ENCODE measurements at places on chromosomes 3 and 15.
A peak's percentile ranks its signal among the peaks of the same experiment; 100 is the strongest.

GRCh38 chr3:98980915-98981596, 79.6 kb upstream of the DCBLD2 start:
- peak; percentile 49 for DNase-seq

DNA sequence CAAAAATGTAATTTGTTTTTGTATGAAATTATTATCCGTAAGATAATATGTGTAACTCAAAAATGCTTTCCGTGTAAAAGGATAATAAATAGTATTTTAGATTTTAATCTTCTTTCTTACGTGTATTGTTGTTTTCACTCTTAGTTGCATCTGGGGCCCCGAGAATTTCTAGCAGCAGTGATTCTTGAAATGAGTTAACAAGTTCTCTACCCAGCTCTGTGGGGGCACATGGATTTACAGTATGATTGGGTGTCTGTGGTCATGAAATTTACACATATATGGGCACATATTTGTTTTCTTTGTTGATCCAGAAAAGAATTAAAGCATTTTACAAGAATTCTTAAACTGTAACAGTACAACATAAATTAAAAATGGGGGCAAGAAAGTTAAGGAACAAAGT, 145.9 kb upstream of the LRRFIP2 start:
- no peak for DNase-seq

DNA sequence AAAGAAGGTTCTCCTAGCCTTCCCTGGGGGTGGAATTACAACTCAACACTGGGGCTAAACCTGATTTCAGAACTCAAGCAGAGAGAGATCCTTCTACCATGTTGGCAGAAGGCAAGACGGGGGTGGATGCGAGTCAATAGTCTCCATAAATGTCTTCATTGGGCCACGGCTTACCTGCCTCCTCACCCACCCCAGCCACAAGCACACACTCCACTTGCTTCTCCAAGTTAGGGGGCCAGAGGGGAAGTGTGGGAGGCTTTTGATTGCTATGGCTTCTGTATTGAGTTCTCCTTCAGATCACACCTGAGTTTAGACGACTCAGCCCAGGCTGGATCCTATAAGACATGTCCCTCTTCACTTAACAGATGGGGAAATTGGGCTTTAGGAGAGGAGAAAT, 178.9 kb downstream of the UACA start:
- DNase-seq, result no peak

DNA sequence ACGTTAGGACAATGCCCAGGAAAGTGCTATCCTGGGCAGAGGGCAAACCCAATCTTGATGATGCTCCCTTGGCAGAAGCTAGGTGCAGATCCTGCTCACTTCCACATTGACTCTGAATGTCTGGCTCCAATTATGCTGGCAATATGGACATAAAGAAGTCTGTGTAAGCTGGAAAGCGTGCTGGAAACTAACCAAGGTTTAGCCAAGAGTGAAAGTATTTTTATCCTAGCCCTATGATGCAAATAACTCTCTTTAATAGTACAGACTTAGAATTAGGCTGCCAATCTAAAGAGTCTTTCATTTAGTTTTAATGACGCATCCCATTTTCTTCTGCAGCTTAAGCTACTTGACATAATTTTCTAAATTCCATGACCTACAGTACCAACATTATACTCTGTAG, 571.8 kb downstream of the TUSC7 start:
- DNase-seq, result no peak

DNA sequence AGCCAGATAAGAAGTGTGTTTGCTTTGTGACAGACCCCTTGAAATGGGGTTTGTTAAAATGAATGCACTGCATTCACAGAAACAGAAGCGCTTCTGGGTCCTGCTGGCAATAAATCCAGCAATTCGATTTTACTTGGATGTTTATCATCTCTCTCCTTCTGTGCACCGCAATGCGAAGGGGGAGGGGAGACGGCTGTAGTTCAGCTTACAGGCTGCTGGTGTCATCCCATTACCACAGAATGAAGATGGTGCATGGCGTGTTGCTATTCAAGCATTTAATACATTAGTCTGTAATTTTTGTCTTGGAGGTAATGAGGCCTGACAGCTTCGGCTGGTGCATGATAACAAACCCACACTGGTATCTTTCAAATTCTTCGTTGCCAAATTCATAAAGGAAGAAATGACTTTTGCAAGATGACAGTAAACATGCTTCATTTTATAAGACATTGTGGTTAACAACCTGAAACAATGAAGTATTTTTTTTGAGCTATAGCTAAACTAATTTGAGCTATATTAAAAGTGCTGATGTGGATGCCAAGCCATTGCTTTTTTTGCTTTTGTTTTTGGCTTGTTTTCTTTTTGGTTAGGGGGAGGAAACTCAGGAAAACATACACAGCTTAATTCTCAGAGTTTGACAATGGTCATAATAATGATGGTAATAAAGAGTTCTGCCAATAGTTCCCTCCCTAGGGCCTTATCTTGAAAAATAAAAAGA, 418.3 kb downstream of the OTOL1 start:
- peak; percentile 93 for DNase-seq

DNA sequence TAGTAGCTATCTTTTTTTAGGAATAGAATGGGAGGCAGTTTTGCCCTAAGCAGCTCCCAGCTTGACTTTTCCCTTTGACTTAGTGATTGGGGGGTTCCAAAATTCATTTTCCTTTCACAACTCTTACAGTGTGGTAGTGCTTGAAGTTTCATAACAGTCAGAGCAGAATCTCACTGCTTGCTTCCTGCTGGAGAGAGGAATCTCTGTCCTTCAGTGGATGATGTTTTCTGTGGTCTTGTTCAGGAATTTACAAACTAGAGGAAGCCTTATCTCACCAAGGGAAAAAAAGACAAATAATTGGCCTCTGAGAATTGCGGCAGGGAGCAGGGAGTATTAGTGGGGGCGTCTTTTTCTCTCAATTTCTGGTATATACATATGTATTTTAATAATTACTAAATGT, 326.6 kb upstream of the C2CD4B start:
- DNase-seq, result no peak

DNA sequence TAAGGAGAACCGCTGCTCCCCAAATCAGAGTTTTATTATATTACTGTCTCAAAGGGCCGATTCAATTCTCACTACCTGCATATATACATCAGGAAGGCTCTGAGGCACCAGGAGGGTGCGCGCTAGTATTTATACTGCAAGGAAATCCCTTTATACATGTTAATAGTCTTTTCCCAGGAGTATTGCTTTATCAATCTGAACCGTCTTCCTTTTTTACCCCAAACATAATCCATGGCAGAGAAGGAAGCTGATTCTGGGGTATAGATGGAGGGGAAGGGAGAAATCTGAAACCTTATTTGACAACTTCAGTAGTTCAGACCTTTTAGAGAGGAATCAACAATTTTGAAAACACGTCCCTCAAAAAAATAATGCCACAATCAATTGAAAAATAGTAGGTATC, at the start of gene POU1F1:
Gene POU1F1 (minus strand): TSS at position 101 of the 400 bp plus-strand sequence. CDS start 122 bp downstream, outside the sequence.
- no peak for DNase-seq

- no peak for DNase-seq
These were observed 1.2 kb downstream of the CPLX3 start for GRCh38 chr15:74827614-74828013.

DNA sequence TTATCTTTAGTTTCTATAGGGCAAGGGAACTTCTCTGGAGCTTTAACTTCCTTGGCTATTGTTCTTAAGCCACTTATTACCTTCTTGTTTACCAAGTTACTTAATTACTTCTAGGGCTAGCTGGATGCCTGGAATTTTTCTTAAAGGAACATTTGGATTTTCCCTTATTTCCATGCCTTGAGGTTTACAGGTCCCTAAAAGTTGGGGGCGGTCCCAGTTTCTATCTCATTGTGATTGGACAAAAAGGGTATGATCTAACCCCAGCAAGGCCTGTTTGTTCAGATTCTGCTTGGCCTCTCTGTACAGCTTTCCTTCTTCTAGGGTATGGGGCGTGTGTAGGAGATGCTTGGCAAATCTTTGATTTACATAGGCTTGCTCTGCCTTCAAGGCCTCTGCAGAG, 17.4 kb downstream of the PDHB start:
- DNase-seq, result no peak

GRCh38 chr15:99735868-99736267, 2.6 kb upstream of the LYSMD4 start:
- DNase-seq, result no peak

DNA sequence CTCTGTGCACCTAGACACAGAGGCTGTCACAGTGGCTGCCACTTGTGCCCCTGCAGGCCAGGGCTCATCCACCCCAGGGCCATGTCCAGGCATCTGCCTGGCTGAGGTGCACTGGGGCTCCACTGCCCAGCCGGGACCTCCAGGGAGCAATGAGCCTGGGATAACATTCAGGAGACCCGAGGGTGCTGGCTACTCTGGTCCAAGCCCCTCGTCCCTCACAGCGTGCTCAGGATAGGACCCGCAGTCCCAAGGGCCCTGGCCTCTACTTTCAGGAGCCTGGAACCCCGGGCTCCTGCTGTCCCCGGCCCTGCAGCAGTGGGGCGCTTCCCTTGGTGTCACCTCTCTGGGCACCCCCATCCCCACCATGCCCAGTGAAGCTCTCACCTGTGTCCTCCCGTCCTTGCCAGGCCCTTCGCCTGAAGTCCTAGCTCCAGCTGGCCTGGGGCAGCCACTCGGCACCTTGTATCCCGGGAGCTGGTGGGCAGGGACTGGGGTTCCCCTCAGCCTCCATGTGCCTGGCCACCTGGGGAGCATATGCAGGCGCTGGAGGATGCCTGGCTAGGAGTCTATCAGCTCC, 157.8 kb downstream of the NSMCE3 start:
- no peak for DNase-seq

- peak; percentile 88 for DNase-seq
These were observed 194.6 kb downstream of the FAM43A start for GRCh38 chr3:194879991-194880939.

GRCh38 chr3:136994772-136995516, 37.2 kb downstream of the IL20RB start:
- DNase-seq, result peak; percentile 24

DNA sequence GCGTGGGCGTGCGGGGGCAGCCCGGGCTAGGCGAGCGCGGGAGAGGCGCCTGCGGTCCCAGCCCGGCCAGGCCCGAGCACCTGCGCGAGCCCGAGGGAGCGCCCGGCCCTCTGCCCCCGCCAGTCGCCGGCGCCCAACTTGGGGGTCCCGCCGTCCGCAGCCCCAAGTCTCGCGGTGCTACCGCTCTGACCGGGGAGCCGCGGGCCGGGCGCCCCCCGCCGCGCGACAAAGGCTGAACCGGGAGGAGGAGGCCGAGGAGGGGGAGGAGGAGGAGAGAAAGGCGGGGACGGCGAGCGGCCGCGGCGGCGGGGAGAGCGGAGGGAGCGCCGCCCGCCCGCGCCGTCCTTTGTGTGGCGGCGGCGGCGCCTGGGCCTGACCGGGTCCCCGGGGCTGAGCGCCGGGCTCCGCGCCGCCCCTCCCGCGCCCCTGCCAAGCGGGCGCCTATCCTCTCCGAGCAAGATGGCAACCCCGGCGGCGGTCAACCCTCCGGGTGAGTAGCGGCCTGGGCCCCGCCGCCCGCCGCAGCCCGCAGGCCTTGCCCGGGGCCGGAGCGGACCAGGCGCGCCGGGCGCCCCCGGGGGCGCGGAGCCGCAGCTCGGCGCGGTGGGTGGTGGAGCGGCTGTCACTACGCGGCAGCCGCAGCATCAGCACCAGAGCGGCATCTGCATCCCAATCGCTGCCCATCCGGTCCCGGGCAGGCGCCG, at the start of gene ARNT2:
Gene ARNT2 (plus strand): TSS at position 326 of the 704 bp plus-strand sequence. CDS start 134 bp downstream, at position 460.
- DNase-seq, result peak; percentile 83

- no peak for DNase-seq
These were observed 32.2 kb upstream of the FBLN2 start for GRCh38 chr3:13516760-13517135.

GRCh38 chr15:93932164-93932776, 299.1 kb upstream of the MCTP2 start:
- DNase-seq, result no peak

DNA sequence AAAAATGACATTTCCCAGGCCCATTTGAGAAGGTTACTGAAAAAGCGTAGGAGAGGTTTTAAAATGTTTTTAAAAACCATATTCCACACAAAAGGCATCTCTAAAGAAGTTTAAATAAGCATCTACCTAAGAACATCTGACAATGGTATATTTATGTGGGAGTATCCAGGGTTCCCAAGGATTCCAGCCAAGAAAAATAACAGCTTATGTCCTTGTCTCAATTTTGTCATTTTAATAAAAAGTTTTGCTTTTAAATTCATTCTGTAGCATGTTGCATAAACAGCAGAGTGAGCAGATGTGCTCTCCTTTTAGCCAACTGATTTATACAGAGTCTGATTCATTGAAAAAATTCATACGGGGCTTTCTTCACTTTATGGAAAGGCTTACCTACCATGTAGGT, 129.9 kb downstream of the LRRC3B start:
- peak; percentile 34 for DNase-seq

- no peak for DNase-seq
These were observed 7.5 kb downstream of the ZNF621 start for GRCh38 chr3:40532252-40532651.

- no peak for DNase-seq
These were observed 34.3 kb downstream of the USP8 start for GRCh38 chr15:50458348-50459112.

DNA sequence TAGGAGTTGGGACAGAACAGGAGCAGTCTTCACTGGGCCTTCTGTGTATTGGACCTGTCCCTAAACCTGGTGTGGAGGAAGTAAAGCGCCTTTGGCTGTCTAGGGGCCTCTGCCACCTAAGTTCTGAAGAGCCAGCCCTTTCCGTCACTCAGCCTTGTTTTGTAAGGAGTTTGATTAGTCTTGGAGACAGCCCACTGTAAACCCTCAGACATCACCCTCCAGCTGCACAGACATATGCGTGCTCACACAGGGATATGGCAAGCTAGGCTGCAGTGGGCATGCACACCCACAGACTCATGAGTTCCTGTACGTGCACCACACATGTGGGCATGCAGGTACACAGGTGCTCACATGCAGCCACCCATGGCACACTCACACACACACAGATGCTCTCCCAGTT, 5.2 kb downstream of the PRKCD start:
- no peak for DNase-seq

DNA sequence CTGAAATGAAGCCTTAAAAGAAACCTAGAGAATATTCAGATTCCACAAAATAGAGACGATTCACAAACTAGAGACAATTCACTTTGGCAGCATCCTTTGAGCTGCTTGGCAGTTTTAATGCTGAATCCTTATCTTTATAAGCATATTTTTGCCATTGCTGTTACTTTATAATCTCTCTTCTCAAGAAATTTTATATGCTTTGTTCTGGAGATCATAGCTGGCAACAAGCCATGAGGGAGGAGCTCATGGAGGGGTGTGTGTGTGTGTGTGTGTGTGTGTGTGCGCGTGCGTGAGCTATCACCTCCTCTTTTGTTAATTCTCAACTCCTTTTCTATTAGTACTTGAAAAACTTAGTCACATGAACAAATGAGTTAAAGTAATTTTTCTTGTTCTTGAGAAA, 495.0 kb upstream of the RGMA start:
- DNase-seq, result no peak

DNA sequence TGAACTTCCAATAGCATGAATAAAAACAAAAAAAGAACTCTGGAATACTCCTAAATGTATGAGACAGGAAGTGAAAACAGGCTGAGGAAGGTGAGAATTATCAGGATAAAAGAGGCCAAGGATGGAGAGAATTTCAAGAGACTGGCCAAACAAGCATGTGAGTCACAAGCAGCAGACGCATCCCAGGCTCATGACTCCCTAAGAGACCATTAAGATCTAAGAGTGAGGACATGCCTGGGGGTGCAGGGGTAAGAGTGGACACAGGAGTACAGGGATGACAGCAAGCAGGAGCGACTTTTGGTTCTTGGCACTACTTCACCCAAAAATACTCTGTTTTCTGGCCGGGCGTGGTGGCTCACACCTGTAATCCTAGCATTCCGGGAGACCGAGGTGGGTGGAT, 7.1 kb downstream of the SCAMP2 start:
- no peak for DNase-seq

GRCh38 chr15:41024885-41025284, 71.6 kb downstream of the CHAC1 start:
- DNase-seq, result peak; percentile 10

Data from eye (tissue), 1 donor.